ENCODE measurements at places on chromosomes 16 and 17. TPM values are rescaled to one million over a fixed set of nuclear protein-coding genes. Genes with fewer than 3 reads are reported as not detected.

GRCh38 chr17:1894753-1895339, 65.0 kb downstream of the RPA1 start:
- no peak for DNase-seq

The GCGR gene
- total RNA-seq = not detected

The MAP3K14 gene
- total RNA-seq = 3.8 TPM

- DNase-seq = no peak
These were observed 120.2 kb downstream of the MYO1D start for GRCh38 chr17:32756696-32757095.

DNA sequence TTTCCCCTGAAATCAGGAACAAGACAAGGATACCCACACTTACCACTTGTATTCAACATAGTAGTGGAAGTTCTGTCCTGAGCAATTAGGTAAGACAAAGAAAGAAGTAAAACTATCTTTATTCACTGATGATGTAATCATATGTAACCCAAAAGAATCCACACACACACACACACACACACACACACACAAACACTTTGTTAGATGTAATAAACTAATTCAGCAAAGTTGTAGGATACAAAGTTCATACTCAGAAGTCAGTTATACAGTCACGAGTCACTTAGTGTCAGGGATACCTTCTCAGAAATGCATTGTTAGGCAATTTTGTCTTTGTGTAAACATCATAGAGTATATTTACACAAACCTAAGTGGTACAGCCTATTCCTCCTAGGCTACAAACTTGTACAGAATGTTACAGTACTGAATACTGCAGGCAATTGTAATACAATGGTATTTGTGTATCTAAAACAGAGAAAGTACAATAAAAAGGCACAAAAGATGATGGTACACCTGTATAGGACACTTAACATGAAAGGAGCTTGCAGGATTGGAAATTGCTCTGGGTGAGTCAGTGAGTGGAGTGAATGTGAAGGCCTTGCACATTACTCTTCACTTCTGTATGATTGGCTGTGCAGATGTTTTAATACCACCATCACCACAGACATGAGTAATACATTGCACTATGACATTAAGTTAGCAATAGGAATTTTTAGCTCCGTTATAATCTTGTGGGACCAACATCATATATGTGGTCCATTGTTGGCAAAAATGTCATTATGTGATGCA, 370.1 kb downstream of the ZFHX3 start:
- DNase-seq = no peak

All from kidney epithelial cell (primary cell).